Stimulated activated CD8-positive, alpha-beta memory T cell treated with anti-CD3 and anti-CD28 coated beads, Interleukin-7, amount 100 ng/mL, for 1 hour (primary cell): ENCODE measurements at places on chromosomes 7 and 10.

DNA sequence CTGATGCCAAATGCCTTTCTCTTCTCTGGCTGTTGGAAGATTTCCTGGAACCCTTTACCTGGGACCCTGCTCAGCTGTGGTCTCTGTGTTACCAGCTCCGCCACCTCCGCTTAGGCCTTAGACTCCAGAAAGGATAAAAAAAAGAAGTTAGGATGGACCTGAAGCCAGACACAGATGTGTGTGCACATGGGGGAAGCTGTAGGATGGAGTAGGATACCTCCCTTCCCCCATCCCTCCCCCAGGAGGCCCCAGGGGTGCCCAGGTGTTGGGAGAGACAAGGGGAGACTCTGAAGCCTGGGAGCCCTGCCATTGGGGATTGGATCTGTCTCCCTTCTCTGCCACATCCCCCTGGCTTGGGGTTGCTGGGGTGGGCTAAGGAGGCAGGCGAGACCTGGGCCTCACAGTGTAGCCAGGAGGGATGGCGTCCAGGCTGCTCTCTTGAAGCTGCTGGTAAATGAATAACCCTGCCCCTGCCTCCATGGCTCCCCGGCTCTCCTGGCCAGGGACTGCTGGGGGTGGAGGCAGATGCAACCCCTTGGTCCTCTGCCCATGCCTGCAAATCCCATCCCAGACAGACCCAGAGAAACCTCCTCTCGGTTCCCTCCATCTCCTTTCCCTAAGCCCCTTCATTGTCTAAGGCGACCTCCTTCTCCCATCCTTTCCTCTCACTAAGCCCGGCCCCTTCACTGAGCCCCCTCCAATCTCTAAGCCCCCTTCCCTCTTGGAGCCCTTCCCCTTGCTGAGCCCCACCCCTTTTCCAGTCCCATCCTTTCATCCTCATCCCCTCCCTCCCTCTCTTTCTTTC, 8.0 kb downstream of the CLDN3 start:
- DNase-seq = no peak

DNA sequence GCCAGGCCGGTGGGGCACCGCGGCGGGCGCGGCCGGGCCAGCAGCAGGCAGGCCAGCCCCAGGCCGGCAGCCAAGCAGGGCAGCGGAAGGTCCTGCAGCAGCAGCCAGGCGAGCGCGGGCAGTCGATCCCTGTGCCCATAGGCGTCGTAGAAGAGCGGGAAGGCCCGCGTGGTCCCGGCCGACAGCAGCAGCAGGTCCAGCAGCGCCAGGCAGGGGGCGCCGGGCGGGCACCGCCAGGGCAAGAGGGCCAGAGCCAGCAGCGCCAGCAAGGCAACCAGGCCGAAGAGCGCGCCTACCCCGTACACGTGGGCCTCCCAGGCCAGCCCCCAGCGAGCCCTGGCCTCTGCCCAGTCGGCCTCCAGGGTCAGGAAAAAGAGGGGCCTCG, 8.4 kb upstream of the RBM28 start:
- no peak for DNase-seq

GRCh38 chr10:128568990-128569945, 443.0 kb upstream of the MKI67 start:
- DNase-seq = no peak

DNA sequence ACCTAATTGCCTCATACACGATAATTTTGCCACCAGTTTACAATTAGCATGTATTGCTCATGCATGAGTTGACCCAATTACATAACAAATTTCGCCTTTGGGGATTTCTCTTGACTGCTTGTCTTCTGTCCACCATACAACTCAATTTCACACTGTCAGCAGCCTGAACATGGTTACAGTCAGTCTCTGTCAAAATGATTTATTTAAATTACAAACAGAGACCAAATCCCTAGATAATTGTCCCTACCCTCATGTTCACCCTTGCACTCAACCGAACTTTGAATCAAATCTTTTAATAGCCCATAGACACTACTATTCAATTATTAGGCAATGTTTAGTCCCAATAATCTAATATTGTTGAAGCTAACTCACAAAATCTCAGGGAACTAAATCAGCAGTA, 59.7 kb upstream of the NEBL start:
- DNase-seq = no peak

DNA sequence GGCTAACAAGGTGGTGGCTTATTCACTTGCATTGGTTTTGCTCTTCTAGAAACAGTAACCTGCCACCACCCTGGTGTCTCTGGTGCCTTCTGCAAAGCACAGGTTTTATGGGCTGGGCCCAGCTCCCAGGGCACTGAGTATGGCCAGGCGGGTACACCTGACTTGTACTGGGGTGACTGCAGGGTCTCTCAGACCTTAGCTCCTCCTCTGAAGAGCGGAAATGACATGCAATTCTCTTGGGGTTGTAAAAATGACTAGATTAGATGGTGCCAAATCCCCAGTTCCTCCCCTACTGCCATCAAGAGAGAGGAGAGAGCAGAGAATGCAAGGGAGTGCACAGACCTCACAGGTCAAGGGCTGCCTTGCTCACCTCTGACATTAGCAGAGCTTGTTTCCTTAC, 14.7 kb downstream of the ESYT2 start:
- DNase-seq = no peak

DNA sequence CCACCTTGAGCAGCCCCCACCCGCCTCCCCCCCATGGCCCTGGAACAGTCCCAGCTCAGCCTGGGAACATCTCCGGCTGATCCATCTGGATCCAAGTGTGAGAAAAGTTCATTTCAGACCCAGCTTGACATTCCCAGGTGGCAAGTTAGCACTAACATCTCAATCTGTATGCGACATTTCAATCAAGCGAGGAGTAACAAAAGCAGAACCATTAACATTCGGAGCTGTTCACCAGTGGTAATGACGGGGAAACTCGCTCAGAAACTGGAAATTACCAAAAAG, 65.4 kb downstream of the PAX2 start:
- no peak for DNase-seq

DNA sequence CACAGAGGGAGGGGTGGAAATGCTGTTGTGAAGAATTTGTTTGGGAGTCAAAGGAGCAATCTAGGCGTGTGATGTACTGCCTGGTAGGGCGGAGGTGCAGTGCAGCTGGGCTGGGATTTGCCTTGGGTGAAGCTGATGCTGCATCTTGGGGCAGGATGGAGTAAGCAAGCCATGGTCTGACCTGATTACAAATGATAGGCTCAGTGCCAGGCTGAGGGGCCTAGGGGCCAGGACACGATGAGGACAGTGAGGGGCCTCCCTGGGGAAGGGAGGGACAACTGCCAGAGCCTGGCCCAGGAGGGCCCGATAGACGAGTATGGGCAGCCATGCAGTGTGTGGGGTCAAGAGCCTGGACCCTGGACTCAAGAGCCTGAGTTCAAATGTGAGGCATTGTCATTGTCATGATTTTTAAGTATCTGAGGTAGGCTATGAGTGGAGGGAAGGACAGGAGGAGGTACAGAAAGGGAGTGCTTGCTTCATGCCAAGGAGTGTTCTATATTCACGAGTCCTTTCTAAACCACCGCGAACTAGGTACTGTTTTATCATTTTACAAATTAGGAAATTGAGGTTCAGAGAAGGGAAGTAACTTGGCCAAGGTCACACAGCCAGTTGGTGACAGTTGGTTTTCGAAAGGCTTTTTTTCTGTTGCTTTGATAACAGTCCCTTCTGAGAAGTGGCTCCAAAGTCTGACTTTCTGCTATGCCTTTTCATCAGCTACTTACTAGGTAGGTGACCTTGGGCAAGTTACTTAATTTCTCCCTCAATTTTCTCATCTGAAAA, 29.7 kb downstream of the HIF1AN start:
- DNase-seq = no peak

DNA sequence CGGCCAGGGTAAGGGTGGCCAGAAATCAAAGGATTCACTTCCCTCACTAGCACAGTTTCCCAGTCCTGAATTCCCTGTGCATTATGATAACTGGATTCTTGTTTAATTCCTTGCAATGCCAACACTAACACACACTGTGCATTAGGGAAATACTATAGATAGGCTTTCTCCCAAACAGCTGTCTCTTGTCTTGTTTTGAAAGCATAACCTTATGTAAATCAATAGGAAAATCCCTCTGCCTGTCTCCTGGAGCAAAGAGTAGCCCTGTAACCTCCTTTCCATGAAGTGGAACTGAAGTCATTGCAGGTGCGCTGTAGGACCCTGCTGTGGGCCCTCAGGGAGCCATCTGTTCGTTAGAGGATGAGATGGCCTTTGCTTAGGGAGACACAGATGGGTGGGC, 82.8 kb upstream of the FAM171A1 start:
- no peak for DNase-seq

- DNase-seq = no peak
These were observed 99.6 kb downstream of the LMBR1 start for GRCh38 chr7:156793334-156793733.

- no peak for DNase-seq
These were observed 300.4 kb downstream of the PHF14 start for GRCh38 chr7:11274074-11274473.

GRCh38 chr7:41323806-41324205, 379.1 kb downstream of the INHBA start:
- no peak for DNase-seq

- no peak for DNase-seq
These were observed 81.7 kb downstream of the STK31 start for GRCh38 chr7:23791721-23792120.

- no peak for DNase-seq
These were observed 20.4 kb downstream of the SH2B2 start for GRCh38 chr7:102306916-102307677.

DNA sequence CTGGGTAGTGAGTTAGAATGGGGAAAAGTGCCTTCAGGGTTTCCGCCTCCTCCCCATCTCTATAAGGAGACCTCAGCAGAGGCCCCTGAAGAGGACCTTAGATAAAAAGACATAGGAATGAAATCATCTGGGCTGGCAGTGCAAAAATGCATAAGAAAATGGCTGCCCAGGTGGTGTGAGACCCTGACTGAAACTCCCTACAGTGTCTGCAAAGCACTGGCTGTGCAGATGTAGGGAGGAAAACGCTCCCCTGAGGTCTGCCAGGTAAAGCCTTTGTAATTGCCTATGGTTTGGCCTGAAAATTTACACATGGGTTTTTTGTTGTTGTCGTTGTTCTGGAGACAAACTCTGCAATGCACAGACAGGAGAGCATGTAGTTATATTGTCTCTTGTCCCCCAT, 128.1 kb upstream of the VWC2 start:
- DNase-seq = no peak

- DNase-seq = no peak
These were observed 127.8 kb upstream of the MGMT start for GRCh38 chr10:129339191-129339590.

DNA sequence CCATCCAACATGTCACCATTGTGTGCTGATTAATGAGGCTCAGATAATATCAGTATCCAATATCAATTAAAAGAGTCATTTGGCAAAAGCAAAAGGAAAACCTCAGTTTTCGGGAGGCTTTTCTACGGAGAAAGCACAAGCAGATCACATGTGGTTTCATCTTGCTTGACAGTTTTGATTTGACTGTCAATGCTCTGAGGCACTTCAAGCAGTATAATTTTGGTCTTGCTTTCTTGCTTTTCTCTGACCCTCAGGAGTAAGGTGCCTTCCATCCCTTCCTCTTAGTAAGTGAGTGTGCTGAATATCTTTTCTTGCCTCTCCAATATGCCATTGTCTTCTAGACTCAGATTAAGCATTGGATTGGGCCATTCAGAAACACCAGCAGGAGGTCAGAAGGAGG, 115.5 kb upstream of the CALCR start:
- DNase-seq = no peak

DNA sequence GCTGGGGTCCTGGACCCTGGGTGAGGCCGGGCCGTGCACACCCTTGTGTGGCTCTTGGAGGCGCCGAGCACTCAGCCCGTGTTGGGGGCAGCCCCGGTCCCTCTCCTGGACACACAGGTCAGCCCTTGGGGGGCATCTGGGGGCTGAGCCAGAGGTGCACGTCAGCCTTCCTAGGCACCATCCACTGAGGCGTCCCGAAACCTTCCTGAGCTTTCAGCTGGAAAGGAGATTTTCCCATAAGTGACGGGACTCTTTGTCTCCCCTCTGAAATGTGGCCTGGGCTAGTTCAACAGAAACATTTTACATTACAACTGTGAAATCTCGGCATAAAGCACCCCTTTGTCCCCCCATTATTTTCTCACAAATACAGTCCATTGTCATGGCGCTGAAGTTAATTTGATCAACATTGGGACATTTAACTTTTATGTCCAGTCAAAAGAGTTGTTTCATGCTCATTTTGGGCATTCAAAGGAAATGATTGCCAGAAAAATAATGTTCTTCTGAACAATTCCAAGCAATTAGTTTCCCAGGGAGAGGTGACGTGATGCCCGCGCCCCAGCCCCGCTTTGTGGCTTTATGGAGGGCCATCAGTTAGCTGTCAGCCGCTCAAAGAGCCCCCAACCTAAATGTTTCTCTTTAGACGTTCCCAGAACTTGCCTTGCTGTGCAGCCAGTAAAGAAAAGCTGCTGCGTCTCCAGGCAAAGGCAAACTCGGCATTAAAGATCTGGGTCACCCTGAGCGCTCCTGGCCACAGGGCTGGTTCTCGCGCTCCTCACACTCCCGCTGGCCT, 70.8 kb downstream of the NKX6-2 start:
- no peak for DNase-seq

GRCh38 chr10:116637830-116638229, 17.1 kb downstream of the PNLIPRP2 start:
- DNase-seq = no peak

- no peak for DNase-seq
These were observed 464.9 kb upstream of the NRP1 start for GRCh38 chr10:33799281-33799943.

DNA sequence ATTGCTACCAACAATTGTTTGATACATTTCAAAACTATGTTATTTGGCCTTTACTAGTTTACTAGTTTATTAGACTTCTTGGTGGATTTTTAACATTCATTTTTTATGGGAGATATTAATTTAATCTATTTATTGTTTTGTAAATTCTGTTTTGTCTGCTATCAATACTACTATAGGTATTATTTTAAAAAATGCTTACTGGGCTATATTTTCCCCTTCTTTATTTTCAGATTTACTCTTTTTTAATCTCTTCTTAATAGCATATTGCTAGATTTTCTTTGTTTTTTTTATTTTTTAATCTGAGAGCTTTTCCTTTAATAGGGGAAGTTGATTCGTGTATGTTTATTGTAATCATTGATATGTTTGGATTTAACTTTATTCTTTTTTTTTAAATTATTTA, 147.5 kb downstream of the CDK14 start:
- DNase-seq = no peak

- DNase-seq = no peak
These were observed 242.3 kb upstream of the AOAH start for GRCh38 chr7:36966636-36967035.

DNA sequence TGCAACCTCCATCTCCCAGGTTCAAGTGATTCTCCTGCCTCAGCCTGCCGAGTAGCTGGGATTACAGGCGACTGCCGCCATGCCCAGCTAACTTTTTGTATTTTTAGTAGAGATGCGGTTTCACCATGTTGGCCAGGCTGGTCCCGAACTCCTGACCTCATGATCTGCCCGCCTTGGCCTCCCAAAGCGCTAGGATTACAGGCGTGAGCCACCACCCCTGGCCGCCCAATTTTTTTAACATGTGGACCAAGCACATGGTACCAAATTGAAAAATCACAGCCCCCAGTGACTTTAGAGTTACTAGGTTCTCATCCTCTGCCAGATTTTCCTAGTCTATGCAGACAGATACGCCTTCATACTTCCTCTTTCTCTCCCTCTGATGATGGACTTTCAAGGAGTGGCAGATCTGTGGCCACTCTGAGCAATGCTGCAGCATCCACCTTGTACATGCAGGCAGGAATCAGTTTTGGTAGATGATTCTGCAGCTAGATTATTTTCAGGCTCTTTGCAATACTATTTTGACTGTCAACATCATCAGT, 34.0 kb upstream of the EZH2 start:
- no peak for DNase-seq

- no peak for DNase-seq
These were observed 33.0 kb downstream of the PLEKHA1 start for GRCh38 chr10:122407375-122408125.

GRCh38 chr7:131502810-131503508, 53.5 kb downstream of the PODXL start:
- no peak for DNase-seq
